ENCODE measurements at places on chromosomes 6 and 20. TPM values are rescaled to one million over a fixed set of nuclear protein-coding genes. Genes with fewer than 3 reads are reported as not detected.

- no peak for DNase-seq
Measured at GRCh38 chr6:46000905-46001304, 14.8 kb downstream of the CLIC5 start.

- DNase-seq, result no peak
Measured at GRCh38 chr6:71879016-71879415, 7.3 kb upstream of the RIMS1 start.

GRCh38 chr6:2725999-2726567 is 24.6 kb downstream of the MYLK4 start:
- DNase-seq, result peak; percentile 58

DNA sequence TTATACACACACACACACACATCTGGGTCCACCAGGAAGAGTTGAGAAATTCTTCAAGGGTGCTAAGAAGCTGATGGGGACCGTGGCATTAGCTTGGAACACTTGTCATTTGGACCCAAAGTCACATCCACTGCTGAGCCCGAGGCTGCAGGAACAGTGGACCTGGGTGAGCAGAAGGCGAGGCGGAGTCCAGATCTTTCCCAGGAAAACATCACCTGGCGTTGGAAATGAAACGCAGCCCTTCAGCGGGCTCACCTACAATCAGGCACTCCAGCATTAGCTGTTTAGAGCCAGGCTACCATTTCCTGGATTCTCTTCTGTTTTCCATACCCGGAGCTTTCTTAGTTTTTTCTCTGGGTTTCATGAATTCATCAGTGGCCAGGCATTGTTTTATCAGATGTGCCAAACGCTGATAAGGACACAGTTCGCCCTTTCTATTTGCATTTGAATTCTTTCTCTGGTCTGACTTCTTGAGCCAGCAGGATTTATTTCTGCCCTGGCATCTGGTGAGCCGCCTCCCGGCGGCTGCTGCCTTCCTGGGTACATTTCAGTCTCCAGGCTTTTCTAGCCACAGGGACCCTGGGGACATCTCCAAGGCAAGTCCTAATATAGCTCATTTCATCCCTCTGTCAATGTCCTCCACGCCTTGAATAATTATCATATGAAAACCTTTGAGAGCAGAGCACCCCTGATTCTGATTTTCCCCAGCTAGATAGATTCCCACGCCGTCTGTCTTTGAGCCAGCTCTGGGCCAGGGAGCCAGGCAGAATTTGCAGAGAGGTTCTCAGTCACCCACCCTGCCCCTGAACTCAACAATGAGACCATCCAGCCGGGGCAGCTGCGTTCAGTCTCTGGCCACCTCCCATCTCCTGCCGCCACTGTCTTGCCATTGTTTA is 170.9 kb downstream of the TTLL2 start:
- DNase-seq, result no peak

GRCh38 chr6:47496935-47497579 is 19.5 kb downstream of the CD2AP start:
- no peak for DNase-seq

- no peak for DNase-seq
Measured at GRCh38 chr20:60648556-60648955, 603.5 kb upstream of the CDH4 start.

DNA sequence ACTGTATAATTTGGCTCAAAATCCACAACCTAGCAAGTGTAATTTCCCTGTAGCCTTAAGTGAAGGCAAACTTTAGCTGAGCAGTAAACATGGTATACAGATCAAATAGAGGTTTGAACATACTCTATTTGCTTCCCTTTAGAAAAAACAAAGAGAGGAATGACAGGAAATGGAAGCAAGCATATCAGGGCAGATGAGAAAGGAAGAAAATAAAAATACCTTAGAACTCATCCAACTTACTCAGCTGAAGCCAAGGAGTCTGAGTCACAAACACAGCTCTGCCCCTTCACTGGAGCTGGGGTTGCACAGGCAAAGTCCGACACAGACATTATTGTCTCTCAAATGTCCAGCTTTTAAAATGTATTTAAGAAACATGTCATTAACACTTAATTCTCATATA is 379.9 kb upstream of the IRAK1BP1 start:
- DNase-seq, result no peak

- no peak for DNase-seq
Measured at GRCh38 chr20:50356962-50357782, 153.0 kb upstream of the PTPN1 start.

- no peak for DNase-seq
Measured at GRCh38 chr20:16488086-16488485, 85.2 kb downstream of the KIF16B start.

- no peak for DNase-seq
Measured at GRCh38 chr6:32188381-32189068, 1.5 kb downstream of the PBX2 start.

- DNase-seq, result peak; percentile 96
Measured at GRCh38 chr20:50929299-50930138, 1.7 kb downstream of the ADNP start.

DNA sequence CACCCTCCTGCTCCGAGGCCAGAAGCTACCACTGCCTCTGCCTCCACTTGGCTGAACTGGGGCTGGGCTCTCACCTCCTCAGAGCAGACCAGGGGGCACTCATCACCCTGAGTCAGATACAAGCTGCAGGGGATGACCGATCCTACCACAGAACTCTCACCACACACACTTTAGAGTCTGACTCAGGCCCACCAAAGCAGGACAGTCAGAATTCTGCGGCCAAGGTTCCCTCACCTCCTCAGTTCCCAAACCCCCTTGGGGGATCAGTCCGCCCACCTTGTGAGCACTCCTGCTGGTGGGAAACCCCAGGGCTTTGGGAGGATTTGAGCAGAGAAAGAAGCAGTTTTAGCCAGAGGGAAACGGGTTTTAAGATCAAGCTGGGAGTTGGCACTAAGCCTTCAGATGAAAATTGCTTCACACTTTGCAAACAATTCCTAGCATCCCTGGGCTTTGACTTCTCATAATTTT is 587.8 kb upstream of the JAG1 start:
- peak; percentile 97 for DNase-seq

GRCh38 chr6:93968126-93968525 is 548.8 kb upstream of the EPHA7 start:
- no peak for DNase-seq

- DNase-seq, result no peak
Measured at GRCh38 chr6:8060346-8060745, 3.8 kb downstream of the BLOC1S5 start.

DNA sequence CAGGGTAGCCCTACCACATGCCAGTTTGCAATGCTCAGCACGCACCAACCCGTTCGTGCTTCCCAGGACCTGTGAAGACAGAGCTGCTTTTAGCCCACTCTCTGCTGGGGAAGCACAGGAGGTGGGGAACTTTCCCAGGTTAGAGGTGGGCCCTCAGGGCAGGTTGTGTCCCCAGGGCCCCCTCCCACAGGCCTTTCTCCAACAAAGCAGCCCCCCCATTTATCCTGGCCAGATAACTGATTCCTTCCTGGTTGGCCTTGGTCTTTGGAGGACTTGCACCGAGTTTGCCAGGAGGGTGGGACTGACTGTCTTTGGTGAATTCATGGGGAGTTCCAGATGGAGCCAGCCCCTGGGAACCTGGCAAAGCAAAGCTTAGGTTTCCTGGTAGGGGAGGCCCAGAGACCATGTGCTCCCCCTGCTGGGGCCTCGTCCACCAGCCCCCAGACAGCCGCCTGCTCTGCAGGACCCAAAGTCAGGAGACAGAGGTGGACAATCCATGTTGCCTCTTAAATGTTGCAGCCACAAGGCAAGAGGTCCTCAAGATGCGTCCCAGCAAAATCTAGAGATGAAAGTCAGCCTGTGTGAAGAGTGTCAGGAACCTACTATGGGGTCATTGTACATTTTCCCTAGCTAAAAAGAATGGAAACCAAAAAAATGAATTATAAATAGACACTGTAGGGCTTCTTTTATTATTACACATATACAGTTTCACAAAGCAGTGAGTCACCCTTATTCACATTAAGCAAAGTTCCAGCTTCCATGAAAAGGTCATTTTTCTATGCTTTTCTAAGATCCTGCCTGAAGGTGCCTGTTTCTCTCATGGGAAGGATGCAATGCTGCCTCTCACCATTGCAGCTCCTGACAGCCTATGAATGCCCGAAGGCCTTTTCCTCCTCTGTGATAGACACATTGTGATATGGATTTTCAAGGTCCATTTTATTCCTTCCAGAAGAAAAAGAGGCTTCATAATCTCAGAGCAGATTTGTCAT is 497.8 kb downstream of the PREX1 start:
- DNase-seq, result peak; percentile 36

- no peak for DNase-seq
Measured at GRCh38 chr6:74167511-74167910, 471.5 kb downstream of the CD109 start.

DNA sequence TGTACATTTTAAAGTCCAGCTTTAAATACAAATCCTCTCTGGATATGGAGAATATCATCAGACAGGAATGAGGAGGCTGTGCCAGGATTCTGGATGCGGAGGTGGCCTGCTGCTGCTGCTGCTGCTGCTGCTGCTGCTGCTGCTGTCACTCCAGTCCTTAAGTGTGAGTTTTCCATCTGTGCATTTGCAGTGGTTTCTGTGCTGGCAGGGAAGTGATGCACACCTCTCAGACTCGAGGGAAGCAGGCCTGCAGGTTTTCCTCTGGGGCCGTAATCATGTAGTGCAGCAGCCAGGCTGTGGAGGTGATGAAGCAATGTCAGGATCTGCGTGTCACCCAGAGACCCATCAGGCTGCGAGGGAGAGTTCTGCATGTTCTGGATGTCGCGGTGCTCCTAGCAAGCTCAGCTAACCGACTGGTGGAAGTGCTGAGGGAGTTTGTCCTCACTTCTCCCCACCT is 32.0 kb downstream of the CFAP61 start:
- DNase-seq, result no peak

DNA sequence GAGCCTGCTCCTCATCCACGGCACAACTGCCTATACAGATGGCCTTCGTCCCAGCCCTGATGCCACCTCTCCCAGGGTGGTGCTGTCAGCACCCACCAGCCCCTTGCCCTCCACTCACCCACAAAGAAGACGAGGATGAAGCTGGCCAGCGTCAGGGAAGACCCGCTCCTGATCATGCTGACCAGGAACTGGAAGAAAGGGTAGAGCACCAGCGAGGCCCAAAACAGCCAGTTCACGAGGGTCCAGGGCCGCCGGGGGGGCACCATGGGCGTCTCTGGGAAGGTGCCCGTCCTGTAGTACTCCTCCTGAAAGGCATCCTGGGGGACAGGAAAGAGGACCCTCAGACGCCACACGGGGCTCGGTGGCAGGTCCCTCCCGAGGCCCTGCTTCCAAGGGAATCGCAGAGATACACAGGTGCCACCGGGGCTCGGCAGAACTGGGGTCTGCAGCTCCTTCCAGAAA is 134.5 kb downstream of the AGPAT4 start:
- no peak for DNase-seq

GRCh38 chr20:56587307-56588041 is 41.6 kb upstream of the TFAP2C start:
- DNase-seq, result no peak

DNA sequence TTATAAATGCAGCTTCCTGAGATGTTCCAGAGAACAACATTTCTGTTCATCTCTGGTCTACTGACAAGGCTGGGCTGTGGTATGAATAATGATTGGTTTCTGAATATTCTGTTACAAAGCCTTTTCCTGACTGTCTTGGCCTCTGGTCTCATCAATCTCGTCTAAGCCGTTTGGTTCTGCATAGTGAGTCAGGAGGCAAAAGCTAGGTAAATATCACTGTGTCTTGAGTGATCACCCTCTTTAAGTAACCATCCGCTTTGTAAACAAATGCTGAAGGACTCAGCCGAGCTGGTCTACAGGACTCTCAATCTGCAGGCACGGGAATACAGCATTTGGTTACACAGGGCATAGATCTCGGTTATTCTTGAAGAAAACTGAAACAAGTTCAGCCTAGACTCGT is 511.9 kb downstream of the KIF16B start:
- no peak for DNase-seq

DNA sequence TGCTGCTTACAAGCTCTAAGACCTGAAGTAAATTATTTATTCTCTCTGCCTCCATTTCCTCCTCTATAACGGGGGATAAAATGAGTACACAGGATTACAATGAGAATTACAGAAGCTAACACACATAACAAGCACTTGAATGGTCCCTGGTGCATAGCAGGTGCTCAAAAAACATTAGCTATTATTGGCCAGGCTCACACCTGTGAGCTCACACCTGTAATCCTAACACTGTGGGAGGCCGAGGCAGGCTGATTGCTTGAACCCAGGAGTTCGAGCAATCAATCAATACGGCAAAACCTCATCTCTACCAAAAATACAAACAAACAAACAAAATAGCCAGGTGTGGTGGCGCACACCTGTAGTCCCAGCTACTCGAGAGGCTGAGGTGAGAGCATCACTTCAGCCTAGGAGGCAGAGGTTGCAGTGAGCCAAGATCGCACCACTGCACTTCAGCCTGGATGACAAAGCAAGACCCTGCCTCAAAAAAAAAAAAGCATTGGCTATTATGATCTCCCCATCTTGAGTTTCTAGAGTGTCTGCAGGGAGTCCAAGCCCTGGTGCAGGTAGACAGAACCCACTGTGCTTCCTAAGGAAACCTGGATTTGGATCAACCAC is 68.1 kb downstream of the PREX1 start:
- DNase-seq, result no peak

DNA sequence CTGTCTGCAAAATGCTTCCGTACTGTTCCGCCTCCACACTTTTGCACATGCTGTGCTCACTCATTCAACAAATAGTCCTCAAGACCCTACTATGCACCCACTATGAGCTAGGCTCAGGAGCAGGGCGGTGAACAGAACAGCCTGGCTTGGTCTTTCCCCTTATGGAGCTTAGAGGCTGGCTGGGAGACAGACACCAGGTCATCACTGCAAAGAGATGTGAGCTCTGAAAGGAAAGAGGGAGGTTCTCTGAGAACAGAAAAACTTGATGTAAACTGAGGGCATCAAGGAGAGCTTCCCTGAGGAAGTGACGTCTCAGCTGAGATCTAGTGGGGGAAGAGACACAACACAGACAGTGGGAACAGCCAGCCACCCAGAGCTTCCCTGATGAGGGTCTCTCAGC is 31.0 kb upstream of the TGM2 start:
- DNase-seq, result no peak

- DNase-seq, result no peak
Measured at GRCh38 chr6:91720324-91720723, 1133.5 kb upstream of the MAP3K7 start.

GRCh38 chr6:227812-228338 is 64.4 kb upstream of the DUSP22 start:
- DNase-seq, result no peak

DNA sequence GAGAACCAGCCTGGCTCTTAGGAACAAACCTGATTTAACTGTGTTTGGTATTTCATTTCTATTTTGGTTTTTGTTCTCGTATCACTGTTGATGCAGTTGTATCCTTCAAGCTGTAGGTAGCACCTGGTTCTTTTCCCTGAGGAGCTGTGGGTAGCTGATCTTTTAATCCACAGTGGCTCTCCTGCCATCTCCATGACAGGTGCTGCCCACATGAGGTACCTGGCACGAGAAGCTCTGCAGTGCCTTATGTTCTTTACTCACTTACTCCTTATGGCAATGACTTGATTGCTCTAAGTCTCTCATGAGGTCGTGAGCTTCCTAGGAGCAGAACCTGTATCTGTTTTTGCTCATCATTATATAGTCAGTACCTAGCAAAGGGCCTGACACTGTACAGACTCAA is 74.3 kb upstream of the EMILIN3 start:
- DNase-seq, result no peak

GRCh38 chr6:1841136-1841535 is 231.4 kb downstream of the FOXC1 start:
- no peak for DNase-seq

TFAP2D gene
- not detected for total RNA-seq

SLC2A10 gene
- total RNA-seq, result 23.4 TPM

NDUFAF5 gene
- 34.1 TPM for total RNA-seq

C20orf141 gene
- not detected for total RNA-seq

MYLK2 gene
- 0.59 TPM for total RNA-seq

MTRF1L gene
- 25.0 TPM for total RNA-seq

HELZ2 gene
- total RNA-seq, result 23.4 TPM

CDC25B gene
- total RNA-seq, result 133 TPM

Data from RPMI7951 (cell line).